Right ventricle myocardium inferior (tissue), 1 donor: ENCODE measurements at places on chromosomes 12 and 14. TPM values are rescaled to one million over a fixed set of nuclear protein-coding genes. Genes with fewer than 3 reads are reported as not detected.
A peak's percentile ranks its signal among the peaks of the same experiment; 100 is the strongest.

DNA sequence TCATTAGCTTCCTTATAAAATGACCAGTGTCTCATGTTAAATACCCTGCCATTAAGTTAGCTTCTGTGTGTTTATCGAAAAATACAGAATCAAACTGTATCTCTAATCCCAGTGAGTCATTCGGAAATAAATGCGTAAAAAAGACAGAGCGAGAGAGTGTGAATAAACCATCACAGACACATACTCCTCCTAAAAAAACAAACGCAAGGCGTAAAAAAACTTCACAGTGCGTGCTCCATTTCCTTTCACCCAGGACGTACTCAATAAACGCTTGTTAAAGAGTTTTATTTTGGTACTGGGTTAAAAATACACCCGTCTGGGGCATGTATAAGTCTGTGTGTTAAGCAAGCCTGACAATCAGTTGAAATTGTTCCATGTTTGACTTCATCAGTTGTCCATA lies 58.8 kb upstream of the ISM2 start:
- DNase-seq, result no peak

GRCh38 chr14:102870994-102871831 lies 51.2 kb upstream of the AMN start:
- no peak for DNase-seq

DNA sequence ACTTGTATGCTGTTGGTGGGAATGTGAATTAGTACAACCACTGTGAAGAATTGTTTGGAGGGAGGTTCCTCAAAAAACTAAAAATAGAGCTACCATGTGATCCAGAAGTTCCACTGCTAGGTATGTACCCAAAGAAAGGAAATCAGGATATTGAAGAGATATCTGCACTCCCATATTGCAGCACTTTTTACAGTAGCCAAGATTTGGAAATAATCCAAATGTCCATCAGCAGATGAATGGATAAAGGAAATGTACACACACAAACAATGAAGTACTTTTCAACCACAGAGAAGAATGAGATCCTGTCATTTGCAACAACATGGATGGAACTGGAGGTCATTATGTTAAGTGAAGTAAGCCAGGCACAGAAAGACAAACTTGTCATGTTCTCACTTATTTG lies 25.9 kb downstream of the TIGAR start:
- DNase-seq, result no peak

GRCh38 chr14:99729991-99730875 lies 46.1 kb downstream of the CYP46A1 start:
- peak; percentile 80 for DNase-seq

DNA sequence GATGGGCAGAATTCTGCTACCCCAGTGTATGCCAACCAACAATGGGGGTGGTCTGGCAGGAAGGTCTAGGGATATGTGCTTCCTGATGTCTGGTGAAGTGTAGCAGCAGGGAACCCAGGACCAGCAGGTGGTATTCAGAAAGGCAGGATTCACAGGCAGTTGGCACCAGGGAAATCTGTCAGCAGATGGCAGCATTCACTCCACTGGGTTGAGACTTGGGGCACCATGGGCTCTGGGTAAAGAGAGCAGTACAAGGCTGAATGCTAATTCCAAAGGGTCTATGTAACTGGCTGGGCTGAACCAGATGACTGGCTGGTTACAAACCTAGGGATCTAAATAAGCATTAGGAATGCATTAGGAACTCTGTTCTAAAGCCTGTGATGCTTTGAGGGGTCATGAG lies 466.9 kb upstream of the STXBP6 start:
- no peak for DNase-seq

- DNase-seq, result no peak
Measured at GRCh38 chr12:93783832-93784231, 106.7 kb downstream of the CRADD start.

DNA sequence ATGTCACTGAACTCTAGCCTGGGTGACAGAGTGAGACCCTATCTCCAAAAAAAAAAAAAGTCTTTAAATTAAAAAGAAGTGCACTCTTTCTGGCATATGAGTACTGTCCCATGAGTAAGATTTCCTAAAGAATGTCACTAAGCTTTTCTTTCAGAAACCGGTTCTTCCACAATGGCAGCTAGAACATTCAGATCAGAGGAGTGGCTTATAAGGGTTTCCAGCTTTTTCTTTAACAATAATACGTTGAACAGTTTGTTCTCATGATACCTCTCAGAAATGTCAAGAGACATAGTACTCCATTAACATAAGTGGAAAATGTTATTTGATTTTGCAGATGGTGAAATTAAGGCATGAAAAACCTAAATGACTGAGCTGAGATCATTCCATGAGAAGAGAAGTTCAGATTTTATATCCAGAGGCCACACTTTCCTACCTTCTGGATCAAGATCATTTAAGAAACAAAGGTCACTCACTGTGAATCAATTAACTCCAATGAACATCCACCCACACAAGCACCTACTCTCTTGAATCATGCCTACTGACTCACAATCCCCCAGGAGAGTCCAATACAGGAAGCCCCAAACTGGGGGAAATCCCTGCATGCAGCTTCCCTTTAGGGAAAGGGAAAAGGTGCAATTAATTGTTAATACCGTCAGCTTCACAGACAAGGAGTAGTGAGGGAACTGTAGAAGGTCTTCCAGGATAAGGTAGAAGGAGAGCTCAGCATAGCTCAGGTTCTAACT lies 86.9 kb downstream of the SPTSSA start:
- no peak for DNase-seq

DNA sequence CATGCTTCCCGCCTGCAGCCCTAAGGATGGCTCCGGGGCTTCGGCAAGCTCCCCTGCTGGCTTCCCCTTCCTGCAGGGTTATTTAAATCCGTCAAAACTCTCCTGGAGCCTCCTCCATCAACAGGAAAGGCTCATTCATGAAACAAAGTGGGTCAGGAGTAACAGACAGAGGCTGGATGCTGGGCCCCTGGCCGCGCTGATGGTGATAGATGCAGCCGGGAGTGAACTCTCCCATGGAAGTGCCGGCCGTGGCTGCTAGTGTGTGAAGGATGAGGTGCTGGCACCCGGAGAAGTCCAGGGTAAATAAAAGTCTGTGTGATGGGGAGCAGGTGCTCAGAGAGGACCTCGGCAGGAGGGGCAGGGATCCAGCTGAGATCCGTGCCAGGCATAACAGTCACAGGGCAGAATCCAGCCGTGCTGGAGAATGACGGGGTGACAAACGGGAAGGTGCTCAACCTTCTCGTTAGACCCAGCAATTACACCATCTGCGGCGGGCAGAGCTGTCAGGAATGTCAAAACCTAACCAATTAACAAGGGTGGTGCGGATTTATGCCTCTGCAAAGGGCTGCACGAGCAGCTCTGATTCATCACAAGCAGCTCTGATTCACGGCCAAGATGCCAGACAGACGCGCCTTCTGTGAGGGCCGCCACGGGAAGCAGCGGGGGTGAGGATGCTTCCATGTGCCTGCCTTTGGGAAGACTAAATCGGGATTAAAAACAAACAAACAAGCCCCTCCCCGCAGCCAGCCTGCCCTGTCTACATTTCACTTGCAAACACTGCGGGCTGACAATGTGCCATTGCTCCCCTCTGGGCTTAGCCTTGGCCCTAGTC lies 55.6 kb downstream of the SYNE3 start:
- DNase-seq, result no peak

DNA sequence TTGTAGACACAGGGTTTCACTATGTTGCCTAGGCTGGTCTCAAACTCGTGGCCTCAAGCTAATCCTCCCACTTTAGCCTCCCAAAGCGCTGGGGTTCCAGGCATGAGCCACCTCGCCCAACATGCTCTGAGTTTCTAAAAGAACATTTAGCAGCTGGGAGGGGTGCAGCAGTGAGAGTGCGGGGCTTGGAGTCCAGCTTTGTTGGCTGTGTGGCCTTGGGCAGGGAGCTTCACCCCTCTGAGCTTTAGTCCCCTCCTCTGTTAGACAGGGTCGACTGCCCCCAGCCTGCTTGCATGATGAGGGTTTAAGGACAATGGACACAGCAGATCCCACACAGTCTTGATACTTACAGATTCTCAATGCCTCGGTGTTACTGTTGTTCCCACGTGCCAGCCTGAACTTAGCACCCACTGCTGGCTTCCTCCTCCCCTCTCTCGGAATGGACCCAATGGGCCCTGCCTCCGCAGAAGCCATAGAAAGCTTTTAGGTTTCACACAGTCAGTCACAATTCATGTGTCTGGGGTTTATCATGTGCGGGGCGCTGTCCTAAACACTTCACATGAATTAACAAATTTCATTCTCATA lies 54.6 kb downstream of the PSMA6 start:
- DNase-seq, result no peak

GRCh38 chr14:54343272-54344121 lies 53.3 kb upstream of the CDKN3 start:
- DNase-seq, result no peak

- DNase-seq, result no peak
Measured at GRCh38 chr12:116060764-116061163, 216.7 kb downstream of the MED13L start.

DNA sequence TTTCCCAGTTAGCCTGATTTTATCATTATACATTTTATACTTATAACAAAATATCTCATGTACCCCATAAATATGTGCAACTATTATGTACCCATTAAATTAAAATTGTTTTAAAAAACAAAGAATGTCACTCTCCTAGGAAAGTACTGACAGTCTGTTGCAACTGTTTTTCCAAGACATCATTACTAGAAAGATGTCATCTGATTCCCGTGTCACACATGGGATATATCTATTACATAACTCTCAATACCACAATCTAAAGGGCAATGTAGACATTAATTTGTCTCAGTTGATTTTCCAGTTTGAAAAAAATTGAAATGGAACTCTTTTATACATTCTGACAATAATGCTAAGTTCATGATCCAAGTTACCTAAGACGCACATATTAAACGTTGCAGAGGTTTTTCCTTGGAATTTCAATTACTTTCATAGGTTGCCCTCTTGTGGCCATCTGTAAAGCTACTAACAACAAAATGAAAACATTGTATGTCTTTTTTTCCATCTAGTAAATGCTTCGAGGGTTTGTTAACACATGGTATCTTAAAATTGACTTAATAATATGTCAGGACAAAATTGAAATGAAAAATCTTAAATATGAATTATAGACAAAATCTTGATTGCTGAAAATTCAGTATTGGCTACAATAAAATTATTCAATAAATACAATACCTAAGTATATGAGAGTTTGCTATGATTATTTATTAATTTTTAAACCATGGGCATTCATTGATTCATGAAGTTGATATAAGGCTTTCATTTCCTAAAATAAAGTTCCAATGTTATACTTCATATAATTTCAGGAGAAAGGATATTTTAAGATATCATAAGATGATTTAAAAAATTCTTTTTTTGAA lies 131.6 kb downstream of the PPFIA2 start:
- no peak for DNase-seq

GRCh38 chr12:124940393-124941169 lies 26.1 kb upstream of the UBC start:
- peak; percentile 94 for DNase-seq

DNA sequence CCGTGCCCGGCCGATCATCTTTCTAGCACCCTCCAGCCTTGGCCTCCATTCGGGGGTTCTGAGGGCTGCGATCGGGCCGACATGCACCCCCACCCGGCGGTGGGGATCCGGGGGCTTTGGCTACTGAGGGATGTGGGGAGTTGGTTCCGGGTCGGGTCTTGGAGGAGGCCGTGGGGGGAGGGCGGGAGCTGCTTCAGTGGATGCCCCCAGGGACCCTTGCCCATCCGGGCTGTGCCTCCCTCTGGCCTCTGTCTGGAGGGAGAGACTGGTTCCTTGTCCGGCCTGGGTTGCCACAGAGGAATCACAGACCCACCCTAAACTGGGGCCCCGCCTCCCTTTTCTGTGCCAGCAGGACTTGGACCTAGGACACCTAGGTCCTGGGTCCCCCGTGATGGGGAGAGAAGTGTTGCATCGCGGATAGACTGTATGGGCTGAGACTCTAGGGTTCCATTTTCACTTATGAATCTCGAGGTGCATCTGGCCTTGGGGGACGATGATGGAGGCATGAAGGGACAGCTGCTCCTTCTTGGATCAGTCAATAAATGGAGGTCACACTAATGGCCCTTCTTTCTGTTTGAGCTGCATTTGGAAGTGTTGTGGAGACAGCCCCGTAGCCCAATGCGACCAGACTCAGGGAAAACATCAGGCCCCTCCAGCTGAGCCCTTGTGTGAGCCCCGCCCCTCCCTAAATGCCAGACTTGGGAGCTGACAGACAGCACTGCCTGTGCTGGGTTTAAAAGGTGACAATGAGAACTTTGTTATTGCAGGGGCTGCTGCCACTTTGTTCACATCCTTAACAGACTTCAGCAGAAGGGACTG lies 577 bp downstream of the DTX3 start:
- DNase-seq, result no peak

DNA sequence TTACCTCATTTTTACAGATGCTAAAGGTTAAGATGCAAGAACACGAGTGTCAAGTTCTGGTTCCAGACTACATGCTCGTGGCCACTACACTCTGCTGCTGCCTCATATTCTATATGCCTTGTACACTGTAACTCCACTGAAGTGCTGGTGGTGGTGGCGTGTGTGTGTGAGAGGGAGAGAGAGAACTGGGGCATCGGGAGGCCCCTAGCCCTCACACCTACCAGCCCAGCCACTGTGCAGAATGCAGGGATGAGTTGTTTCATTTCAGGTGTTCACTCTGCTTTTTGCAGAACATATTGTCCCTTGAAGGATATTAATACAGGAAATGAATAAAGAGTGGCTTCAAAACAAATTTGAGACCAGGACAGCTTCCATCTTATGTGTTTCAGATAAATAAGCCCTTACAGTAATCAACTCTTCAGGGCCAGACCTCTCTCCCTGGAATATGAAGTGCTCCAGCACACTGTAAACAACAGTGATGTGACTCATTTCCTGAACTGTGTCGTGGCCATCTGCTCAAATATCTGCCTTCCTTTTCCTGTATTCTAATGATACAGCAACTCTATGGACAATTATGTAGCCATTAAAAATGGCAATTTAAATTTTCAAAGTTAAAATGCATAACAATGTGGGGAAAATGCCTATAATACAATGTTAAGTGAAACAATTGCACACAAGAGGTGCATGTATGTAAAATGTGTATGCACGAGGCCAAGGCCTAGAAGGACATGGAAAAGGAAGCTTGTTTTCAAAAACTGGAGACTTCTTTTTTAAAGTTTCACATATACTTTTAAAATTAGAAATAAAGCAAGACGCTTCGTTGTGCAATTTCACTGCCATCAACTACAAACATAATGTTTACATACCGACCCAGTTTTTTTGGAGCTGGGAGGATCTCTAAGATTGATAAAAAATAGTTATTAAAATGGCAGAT lies 215.4 kb downstream of the PELI2 start:
- DNase-seq, result no peak

DNA sequence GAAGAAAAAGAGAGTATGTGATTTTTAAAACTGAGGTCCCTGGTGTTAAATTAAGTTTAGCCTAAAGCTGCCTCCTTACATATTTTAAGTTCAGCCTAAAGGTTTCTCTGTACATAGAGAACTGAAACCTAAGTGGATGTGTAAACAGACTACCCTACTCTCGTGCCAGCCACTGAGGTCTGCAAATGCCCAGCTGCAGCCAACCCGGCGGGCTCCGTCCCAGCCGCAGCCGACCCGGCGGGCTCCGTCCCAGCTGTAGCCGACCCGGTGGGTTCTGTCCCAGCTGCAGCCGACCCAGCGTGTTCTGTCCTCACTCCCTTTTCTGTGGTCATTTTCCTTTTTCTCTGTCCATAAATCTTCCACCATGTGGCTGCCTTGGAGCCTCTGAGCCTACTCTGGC lies 97.2 kb upstream of the SFSWAP start:
- DNase-seq, result no peak

Gene PPP4R4
- total RNA-seq, result 0.16 TPM

Gene SPRING1
- total RNA-seq, result 9.4 TPM

Gene RERG
- 4.0 TPM for total RNA-seq
